ENCODE measurements at places on chromosomes 13 and 19.

DNA sequence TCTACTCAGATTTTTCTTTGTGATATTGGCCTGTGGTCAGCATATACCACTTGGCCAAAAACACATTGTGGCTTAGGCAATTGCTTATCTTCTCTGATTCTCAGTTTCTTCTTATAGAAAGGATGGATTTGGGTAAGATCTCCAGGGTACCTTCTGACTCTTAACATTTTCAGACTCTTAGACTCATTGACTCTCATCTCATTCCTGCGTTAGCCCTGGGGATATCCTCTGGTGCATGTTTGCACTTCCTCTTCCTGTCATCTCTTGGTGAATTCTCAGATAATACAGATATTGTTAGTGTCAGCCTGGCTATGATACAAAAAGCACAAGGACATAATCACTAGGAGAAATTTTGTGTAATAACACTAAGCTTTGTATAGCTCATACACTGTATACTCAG, 492.5 kb upstream of the GPC6 start:
- H3K4me1 ChIP-seq: no peaks in the 10 kb centered on the region
- H3K27ac ChIP-seq: no peak overlapping the region
- H3K36me3 ChIP-seq: no peaks in the 10 kb centered on the region
- no peak overlapping the region for H3K4me3 ChIP-seq

DNA sequence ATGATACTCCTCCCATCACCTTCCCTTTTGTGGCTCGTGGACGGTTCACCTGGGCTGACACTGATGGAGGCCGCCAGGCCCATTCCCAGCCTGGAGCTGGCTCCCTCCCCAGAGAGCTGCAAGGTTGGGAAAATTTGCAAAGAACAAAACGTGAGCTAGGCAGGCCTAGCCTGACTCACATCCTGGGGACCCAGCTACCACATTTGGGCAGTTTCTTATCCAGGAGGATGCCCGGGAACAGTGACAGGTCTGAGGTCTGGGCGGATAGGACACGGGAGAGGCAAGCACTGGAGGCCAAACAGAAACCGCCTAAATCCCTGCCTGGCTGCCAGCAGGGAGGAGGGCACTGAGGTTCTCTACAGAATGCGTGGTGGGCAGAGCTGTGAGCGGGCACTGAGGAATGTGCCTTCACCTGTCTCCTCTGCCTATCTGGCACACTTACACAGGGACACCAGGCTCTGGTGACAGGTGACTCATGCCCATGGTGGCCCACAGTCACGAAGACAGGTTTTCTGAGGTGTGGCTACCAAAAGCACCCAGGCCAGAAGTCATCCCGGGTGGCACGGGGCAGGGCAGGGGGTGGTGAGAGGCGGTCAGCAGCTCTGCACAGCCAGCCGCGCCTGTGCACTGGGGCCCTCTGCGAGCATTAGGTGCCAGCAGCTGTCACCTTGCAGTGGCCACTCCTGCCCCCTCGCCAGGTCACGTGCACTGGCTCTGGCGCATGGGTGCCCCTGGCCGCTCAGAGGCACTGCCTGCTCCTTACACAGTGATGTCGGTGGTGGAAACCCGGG, 23.2 kb downstream of the SH3GL1 start:
- peaks cover 2% of the 10 kb centered on the region for H3K36me3 ChIP-seq
- H3K4me1 ChIP-seq: peaks cover 22% of the 10 kb centered on the region

DNA sequence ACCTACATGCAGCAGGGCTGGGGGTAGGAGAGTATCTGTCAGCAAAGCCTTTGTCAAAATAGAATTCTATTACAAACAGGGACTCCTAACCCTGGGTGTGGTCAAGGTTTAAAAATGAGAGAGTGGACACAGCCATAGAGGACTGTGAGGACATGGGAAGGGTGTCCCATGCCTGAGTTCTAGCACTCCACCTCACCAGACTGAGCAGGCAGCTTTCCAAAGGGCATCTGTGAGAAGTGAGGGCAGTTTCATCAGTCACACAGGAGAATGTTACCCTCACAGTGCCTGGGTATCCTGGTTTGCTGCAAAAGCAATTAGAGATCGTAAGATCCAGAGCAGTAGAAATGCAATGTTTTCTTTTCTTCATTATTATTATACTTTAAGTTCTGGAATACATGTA, 174.9 kb upstream of the UBL3 start:
- peaks cover 16% of the 10 kb centered on the region for H3K4me1 ChIP-seq
- DNase-seq: no peak
- H3K27ac ChIP-seq: no peak overlapping the region
- H3K36me3 ChIP-seq: no peaks in the 10 kb centered on the region
- no peak overlapping the region for H3K4me3 ChIP-seq
- H3K27me3 ChIP-seq: peaks cover 5% of the 10 kb centered on the region

GRCh38 chr19:43895727-43896308, 39.3 kb downstream of the ZNF45 start:
- H3K27ac ChIP-seq: no peak overlapping the region
- H3K27me3 ChIP-seq: no peaks in the 10 kb centered on the region
- no peak for DNase-seq
- H3K36me3 ChIP-seq: peaks cover 24% of the 10 kb centered on the region

DNA sequence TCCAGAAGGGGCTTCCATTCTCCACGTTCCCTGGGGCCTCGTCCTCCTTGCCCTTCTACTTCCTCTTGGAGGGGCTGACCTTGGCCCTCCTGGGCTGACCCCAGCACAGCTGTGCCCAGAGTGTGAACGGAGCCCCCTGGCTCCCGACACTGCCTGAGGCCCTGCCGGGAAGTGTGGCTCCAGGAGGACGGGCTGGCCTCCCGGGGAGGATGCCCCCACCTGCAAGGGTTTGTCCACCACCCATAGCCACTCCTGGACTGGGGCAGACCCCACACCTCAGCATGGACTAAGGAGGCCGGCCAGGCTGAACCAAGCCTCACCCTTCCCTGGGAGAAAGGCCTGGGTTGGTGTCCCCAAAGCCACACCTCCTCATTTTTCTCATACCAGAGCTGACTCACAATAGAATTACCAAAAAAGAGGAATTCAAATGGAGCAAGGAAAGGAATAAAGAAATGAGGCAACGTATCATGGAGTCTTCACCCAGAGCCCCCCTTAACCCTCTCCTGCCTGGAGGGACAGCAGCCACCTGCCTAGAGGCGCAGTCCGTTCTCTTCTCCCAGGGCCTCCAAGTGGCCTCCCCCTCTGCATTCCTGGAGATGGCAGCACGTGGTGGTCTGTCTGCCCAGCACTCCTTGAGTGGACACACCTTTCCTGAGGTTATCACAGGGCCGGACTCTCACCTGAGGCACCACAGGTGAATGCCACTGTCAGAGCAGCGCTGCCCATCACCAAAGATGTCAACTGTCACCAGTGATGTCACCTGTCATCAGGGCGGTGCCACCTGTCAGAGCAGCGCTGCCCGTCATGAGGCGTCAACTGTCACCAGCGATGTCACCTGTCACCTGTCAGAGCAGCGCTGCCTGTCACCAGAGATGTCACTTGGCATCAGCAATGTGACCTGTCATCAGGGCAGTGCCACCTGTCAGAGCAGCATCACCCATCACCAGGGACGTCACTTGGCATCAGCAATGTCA, 3.1 kb upstream of the C13orf46 start:
- DNase-seq: no peak
- H3K27ac ChIP-seq: peak overlapping the region; percentile 62
- no peaks in the 10 kb centered on the region for H3K36me3 ChIP-seq
- H3K4me1 ChIP-seq: no peaks in the 10 kb centered on the region

DNA sequence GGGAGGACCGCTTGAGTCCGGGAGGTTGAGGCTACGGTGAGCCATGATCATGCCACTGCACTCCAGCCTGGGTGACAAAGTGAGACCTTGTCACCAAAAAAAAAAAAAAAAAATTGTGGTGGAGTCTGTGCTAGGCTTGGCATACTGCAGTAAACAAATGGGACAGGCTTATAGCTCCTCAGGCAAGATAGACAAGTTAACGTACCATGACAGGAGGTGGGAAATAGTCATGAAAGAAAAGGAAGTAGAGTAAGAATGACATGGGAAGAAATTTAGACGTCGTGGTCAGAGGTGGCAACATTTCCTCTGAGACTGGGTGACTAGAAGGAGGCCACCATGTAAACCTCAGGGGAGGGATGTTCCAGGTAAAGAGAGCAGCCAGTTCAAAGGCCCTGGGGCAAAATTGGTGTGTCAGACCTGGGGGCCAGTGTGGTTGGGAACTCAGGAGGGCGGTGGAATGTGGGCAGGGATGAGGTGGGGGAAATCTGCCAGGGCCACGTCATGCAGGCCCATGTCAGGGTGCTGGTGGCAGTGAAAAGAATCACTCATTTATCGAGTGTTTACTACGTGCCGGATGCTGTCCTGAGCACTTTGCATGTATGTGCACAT, 5.6 kb downstream of the SNRPA start:
- no peak for DNase-seq
- no peak overlapping the region for H3K4me3 ChIP-seq

GRCh38 chr13:29743201-29743786, 107.1 kb downstream of the UBL3 start:
- no peak overlapping the region for H3K27ac ChIP-seq
- H3K27me3 ChIP-seq: peaks cover 16% of the 10 kb centered on the region
- no peak overlapping the region for H3K4me3 ChIP-seq
- H3K4me1 ChIP-seq: peaks cover 10% of the 10 kb centered on the region
- no peaks in the 10 kb centered on the region for H3K36me3 ChIP-seq

Measured in progenitor cell of endocrine pancreas (in vitro differentiated cells).